ENCODE measurements at places on chromosomes 13 and 19. TPM values are rescaled to one million over a fixed set of nuclear protein-coding genes. Genes with fewer than 3 reads are reported as not detected.

- no peaks in the 10 kb centered on the region for H3K4me1 ChIP-seq
- no peaks in the 10 kb centered on the region for H3K36me3 ChIP-seq
- H3K27me3 ChIP-seq = no peaks in the 10 kb centered on the region
- no peak overlapping the region for H3K27ac ChIP-seq
- no peak for DNase-seq
Observed at GRCh38 chr13:69008499-69008898, 1099.1 kb upstream of the ATXN8OS start.

GRCh38 chr13:46160471-46161066 is 21.4 kb downstream of the LCP1 start:
- peak overlapping the region; percentile 55 for H3K4me3 ChIP-seq
- H3K27me3 ChIP-seq = no peaks in the 10 kb centered on the region
- H3K36me3 ChIP-seq = peaks cover 68% of the 10 kb centered on the region
- peak; percentile 66 for DNase-seq

DNA sequence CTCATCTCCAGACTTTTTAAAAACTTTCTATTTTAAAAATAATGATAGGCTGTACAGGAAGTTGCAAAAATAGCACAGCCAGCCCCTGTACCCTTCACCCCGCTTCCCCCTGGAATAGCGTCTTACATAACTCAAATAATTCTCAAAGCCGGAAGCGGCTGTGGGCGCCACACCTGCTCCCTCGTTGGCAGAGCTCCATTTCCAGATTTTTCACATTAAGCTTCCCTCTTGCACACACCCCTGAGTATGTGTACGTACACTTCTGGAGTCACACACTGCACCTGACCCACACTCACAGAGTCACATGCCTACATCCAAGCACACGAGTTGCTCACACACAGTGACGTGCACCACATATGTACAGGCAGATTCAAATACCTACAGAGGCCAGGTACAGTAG is 24.9 kb upstream of the DPP9 start:
- H3K4me1 ChIP-seq = no peaks in the 10 kb centered on the region
- H3K4me3 ChIP-seq = no peak overlapping the region

DNA sequence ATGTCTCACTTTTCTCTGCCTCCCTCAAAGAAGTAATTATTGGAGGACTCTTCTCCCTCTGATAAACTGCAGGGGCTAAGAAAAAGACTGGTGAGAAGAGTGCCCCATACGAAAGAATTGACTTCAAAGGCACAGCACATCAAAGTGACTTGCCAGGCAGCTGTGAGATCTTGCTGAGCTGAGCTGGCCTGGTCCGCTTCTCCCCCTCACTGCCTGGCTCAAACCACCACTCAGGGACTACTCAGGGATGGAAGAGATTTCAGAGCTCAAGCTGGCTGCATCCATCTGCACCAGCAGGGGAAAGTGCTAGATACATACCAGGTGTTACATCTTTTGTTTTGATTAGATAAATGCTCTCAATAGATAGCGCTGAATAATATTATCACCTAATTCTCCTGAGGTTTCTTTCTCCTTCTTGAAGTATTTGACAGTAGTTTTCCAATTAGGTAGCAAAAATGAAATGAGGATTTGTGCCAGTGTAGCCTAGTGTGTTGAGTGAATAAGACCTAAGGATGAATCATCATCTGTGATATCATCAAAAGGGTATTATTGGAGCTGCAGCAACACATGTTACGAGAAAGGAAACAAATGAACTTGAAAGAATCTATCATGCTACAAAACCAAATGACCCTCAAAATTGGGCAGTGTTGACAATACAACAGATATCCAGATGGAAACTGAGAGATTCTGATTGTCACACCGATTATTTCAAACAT is 379.8 kb downstream of the TBC1D4 start:
- no peaks in the 10 kb centered on the region for H3K36me3 ChIP-seq
- no peaks in the 10 kb centered on the region for H3K4me1 ChIP-seq
- H3K4me3 ChIP-seq = no peak overlapping the region
- no peak for DNase-seq

Gene ZNF441
- total RNA-seq = 7.3 TPM

Gene ZNF274
- 23.7 TPM for total RNA-seq

Gene FAM216B
- not detected for total RNA-seq
